Activated CD4-positive, alpha-beta T cell treated with anti-CD3 and anti-CD28 coated beads, Interleukin-2, amount 10 ng/mL, durations not matched to agents 24 days and 14 days (primary cell): ENCODE measurements at places on chromosomes 13 and 19.

DNA sequence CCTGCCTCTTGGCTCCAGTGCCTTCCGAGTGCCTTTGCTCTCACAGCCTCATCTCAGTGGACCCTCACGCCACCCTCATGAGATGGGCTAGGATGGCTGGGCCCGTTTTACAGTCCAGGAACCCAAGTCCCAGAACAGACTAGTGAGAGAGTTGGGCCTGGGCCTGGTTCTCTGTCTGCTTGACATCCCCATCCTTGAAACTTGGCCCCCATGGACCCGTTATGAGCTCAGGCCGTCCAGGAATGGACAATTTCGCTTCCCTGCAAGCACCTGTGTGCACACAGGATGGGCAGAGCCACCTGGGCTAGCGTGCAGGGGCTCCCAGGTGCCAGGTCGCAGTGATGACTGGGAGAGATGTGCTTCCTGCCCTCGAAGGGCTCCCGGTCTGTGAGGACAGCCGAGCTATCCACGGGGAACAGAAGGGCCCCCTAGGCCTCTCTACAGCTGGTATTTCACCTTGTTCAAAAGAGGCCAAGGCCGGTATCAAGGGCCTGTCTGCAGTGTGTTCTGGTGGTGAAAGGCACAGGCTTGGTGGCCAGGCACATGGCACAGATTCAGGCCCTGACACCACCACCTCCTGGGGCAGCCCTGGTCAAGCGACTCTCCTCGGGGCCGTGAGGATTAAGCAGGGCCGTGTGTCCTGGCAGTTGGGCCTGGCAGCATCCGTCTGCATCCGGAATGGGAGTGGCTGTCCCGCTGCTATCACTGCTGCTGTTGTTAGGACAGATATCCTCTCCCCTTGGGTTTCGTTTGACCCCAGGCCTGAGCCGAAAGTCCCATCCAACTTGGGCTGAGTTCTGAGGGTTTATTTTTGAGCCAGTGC lies 38.9 kb downstream of the CAPN12 start:
- no peak for DNase-seq

DNA sequence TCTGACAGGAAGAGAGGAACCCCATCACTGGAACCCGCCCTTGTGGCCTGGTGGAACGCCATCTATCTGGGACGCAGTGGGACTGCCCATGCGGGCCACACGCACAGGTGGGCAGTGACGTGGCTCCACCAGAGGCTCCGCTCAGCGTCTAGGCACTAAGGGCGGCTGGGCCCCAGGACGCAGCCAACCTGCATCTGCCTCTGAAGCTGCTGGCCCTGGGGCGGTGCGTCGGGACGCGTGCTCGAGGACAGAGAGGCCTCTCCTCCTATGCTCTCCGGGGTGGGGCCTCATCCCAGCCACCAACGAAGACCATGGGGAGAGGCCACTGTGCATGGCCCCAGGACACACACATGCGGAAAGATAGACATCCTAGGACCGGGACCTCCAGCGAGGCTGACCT lies 18.1 kb downstream of the IZUMO4 start:
- DNase-seq = no peak

DNA sequence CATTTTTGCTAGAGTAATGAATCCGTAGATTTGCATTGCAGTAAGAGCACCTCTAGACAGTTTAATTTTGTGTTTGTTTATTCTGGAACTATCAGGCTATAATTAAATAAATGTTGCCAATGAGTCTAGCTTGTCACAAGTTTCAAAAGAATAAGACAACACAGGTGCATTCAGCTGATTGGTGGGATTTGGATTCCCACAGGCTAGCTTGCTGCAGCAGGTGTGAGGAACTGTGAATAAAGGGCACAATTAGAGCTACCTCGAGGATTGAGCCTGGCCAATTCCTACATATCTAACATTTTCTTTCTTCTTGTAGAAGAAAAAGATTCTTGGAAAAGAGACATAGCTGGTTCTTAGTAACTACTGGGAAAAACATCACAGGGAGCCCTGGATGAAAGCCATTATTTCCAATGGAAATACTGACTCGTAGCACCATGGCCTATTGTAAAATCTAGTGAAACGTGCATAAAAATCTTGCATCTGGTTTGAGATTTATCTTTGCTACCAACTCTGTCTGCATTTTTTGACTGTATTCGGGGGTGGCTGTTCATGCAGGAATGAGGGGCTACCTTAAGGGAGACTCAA lies 360.9 kb downstream of the FGF9 start:
- DNase-seq = no peak

- no peak for DNase-seq
Observed at GRCh38 chr13:111882351-111882750, 184.6 kb upstream of the SOX1 start.

DNA sequence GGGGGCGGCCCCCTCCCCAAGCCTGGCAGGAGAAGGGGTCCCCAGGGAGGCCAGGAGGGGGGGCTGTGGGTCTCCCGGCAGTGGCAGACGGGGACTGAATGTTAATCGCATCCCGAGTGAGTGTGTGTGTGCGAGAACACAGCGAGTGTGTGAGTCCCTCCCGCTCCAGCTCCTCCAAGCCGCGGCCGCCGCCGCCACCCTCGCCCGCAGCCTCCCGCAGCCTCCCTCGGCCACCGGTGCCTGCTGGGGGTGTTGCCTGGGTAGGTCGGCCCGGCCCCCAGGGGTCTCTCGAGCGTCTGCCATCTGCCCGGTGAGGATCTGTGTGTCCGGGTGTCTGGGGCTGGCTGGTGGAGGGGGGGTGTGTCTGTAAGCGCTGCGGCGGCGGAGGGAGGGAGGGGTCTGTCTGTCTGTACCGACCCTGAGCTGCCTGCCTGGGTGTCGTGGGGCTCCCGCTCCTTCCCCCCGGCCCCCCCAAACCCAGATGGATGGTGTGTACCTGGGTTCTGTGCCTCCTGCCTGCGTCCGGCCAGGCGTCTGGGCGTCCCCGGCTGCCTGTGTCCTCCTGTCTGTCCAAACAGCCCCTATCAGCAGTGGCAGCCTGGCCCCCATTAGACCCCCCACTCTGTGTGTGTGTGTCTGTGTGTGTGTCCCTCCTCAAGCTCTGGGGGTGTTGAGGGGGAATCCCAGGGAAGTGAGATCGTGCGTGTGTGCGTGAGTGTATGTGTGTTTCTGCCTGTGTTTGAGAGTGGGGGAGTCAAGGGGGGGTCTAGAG lies at the start of gene GRIN2D:
GRIN2D (plus strand) TSS at position 110 of the 772 bp plus-strand sequence. CDS start 4,725 bp downstream, outside the sequence.
- peak; percentile 74 for DNase-seq

- DNase-seq = no peak
Observed at GRCh38 chr19:4098493-4098892, 25.4 kb downstream of the MAP2K2 start.

DNA sequence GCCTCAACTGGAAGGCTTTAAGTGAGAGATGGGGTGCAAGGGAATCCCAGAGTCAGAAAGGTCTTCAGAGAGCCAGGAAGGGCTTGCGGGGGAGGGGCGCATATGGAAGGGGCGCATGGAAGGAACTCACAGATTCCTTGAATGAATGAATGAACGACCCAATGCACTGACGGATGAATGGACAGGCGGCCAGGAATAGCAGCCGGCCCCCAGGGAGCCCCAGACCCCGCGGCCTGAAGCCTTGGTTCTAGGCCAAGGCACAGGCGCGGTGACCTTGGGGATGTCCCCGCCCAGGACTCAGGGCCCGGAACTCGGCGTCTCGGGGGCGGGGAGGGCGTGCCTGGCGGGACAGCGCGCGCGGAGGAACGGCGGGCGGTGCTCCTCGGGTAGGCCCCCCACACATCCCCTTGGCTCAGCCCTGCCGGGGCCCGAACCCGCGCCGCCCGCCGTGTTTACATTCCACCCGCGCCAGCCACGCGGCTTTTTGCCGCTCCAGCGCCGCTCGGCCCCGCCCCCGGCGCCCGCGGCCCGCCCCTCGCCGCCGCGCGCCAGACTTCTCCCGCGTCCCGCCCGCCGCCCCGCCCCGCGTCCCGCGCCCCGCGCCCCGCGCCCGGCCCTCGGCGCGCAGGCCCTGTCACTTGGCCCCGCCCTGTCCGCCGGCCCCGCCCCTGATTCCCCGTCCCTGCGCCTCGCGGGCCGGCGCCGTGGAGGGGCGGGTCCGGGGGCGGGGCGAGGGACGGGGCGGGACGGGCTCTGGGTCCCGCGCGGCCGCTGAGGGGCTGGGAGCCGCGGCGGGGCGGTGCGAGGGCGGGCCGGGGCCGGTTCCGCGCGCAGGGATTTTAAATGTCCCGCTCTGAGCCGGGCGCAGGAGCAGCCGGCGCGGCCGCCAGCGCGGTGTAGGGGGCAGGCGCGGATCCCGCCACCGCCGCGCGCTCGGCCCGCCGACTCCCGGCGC lies at the start of gene CCNE1:
CCNE1 (plus strand) TSS at position 867 of the 955 bp plus-strand sequence. CDS start 565 bp downstream, outside the sequence.
- peak; percentile 98 for DNase-seq

DNA sequence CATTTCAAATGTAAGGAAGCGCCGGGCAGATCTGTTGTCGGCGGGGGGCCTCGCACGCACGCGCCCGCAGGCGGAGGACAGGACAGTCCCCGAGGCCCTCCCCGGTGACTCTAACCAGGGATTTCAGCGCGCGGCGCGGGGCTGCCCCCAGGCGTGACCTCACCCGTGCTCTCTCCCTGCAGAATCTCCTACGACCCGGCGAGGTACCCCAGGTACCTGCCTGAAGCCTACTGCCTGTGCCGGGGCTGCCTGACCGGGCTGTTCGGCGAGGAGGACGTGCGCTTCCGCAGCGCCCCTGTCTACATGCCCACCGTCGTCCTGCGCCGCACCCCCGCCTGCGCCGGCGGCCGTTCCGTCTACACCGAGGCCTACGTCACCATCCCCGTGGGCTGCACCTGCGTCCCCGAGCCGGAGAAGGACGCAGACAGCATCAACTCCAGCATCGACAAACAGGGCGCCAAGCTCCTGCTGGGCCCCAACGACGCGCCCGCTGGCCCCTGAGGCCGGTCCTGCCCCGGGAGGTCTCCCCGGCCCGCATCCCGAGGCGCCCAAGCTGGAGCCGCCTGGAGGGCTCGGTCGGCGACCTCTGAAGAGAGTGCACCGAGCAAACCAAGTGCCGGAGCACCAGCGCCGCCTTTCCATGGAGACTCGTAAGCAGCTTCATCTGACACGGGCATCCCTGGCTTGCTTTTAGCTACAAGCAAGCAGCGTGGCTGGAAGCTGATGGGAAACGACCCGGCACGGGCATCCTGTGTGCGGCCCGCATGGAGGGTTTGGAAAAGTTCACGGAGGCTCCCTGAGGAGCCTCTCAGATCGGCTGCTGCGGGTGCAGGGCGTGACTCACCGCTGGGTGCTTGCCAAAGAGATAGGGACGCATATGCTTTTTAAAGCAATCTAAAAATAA lies 18.2 kb downstream of the IL17D start:
- DNase-seq = no peak

- DNase-seq = peak; percentile 69
Observed at GRCh38 chr19:49930483-49931011, 1.2 kb upstream of the NUP62 start.

- no peak for DNase-seq
Observed at GRCh38 chr19:6958791-6959190, 62.4 kb downstream of the MBD3L2B start.

DNA sequence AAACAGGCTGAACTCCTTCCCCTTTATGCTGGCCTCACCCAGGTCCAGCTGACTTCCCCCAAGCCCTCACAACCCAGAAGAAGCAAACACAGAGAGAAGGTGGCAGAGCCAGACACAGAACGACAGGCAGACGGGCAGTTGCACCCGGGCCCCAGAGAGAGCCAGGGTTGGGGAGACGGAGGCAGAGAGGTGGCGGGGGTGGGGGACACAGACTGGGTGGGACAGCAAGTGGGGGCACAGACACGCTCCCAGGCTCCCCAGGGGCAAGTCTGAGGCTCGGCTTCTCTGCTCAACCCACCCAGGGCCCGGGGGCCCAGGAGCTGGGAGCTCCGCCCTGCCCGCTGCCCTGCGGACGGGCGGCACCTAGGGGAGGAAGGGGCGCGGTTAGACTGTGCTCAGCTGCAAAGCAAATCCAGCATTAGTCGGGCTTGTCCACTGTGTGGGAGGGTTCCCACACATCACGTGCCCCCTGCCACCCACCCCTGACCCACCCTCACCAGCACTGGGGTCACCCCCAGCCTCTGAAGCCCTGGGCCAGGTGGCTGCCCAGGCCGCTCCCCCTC lies 31.3 kb upstream of the ASF1B start:
- DNase-seq = no peak

- no peak for DNase-seq
Observed at GRCh38 chr13:42946927-42947326, 45.1 kb downstream of the EPSTI1 start.

- DNase-seq = peak; percentile 32
Observed at GRCh38 chr13:109699628-109700071, 86.7 kb downstream of the IRS2 start.

- no peak for DNase-seq
Observed at GRCh38 chr19:47826800-47827199, 5.1 kb downstream of the CRX start.

DNA sequence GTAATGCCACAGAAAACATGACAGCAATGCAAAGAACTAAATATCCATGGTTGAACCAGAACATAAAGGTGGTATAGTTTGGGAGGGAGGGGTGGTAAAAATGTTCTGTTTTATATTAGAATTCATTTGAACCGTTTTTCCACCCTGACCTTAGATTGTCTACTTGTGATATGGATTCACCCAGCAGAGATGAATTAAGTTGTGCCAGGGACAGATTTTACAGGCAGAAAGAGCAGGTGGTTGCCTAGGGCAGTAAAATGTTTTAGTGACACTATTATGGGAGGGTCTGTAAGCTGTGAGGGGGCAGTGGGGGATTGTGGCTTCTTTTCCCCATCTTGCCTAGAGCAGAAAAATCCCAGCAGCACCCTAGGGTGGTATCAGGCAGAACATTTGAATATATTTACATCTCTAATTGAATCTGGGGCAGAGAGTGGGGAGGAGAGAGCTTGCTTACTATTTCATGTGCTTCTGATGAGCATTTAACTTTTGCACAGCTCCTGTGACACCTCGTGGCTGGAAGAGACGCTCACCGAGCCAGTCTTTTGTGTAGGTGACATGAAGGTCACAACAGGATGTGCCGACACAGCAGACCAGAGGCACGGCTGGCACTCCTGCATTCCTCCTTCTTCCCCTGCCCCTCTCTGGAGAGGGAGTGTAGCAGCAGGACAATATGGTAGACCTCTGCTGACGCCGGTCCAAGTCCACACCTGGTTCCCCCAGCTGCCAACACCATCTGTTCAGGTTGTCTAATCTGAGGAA lies 452.3 kb downstream of the IRS2 start:
- DNase-seq = no peak

DNA sequence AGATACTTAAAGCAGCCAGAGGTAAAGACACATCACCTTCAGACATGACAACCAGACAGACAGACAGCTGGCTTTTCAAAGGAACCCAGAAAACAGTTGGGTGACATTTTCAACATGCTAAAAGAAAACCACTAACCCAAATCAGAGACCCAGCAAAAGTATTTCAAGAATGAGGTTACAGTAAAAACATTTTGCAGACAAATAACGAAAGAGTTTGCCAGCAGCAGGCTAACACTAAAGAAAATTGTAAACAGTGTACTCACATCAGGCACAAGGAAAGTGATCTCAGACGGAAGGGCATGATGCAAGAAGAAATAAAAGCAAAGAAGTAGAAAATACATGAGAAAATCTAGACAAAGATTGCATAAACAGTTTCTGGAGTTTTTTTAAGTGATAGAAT lies 46.4 kb downstream of the AP1M1 start:
- no peak for DNase-seq

- DNase-seq = no peak
Observed at GRCh38 chr13:34044041-34044440, 226.1 kb downstream of the RFC3 start.

- DNase-seq = no peak
Observed at GRCh38 chr13:93029536-93029935, 197.1 kb upstream of the GPC6 start.
